ENCODE measurements at places on chromosomes 7 and 10.
A peak's percentile ranks its signal among the peaks of the same experiment; 100 is the strongest.

DNA sequence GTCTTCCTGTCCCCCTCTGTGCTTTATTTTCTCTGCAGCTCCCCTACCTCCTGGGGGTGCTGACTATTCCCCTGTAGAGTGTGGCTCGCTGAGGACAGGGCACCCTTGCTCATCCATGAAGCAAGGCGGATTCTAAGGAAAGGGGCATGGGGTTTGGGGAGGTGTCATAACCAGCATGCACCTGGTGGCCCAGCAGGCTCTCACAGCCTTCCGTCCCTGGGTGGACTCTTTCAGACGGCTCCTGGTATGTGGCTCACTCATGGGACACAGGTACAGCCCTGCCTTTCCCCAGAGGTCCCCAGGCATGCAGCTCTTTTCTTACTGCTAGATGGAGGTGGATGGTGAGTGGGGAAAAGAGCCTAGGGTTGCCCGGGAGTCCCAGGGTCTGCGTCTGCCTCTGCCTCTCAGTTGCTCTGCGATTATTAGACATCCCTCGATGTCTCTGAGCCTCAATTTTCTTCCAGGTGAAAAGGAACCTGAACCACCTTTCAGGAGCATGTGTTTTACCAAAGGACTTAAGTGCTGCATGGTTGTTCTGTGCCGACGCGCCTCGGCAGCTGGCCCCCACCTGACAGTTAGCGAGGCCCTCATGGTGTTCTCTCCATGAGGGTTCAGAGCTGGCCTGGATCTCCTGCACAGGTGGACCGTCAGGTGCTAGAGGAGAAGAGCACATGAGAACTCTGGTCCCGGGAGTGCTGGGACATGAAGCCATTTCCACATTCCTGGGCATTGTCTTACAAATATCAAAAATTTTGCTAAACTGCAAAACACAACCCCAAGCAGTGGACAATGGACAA is 172.5 kb upstream of the SHH start:
- no peak for DNase-seq

DNA sequence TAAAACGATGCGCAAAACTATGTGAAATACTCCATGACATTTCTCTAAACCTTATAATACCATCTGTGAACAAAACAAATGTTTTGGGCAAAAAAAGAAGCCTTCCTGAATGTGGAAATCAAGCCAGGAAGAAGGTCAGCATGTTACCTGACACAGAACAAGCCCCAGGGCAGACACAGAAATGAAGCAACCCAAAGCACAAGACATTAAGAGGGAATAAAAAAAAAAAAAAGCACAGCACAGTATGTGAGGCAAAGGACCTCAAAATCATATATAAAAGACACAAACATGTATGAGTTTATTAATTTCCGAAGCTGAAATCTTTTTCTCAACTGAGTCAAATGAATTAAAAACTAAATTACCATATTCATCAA is 161.8 kb downstream of the SKIDA1 start:
- no peak for DNase-seq

GRCh38 chr10:116385994-116386809 is 41.4 kb upstream of the PNLIPRP3 start:
- DNase-seq: peak; percentile 21

DNA sequence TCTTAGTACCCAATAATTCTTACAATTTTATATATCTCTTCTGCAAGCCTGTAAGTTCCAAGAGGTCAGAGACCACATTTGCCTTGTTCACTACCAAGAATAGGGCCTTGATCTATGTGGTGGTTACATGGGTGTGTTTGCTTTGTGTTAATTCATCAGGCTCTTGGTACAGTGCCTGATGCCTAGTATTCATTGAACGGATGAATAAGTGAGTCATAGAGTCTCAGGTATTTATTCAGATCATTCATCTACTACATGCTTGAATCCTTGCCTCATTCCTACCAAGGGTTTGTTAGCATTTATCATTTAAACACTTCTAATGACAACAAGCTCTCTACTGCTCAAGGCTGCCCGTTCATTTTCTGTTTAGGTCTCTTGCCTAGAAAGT is 11.3 kb upstream of the SGPL1 start:
- DNase-seq: no peak

- DNase-seq: no peak
Observed at GRCh38 chr7:107080099-107080505, 35.6 kb downstream of the PRKAR2B start.

DNA sequence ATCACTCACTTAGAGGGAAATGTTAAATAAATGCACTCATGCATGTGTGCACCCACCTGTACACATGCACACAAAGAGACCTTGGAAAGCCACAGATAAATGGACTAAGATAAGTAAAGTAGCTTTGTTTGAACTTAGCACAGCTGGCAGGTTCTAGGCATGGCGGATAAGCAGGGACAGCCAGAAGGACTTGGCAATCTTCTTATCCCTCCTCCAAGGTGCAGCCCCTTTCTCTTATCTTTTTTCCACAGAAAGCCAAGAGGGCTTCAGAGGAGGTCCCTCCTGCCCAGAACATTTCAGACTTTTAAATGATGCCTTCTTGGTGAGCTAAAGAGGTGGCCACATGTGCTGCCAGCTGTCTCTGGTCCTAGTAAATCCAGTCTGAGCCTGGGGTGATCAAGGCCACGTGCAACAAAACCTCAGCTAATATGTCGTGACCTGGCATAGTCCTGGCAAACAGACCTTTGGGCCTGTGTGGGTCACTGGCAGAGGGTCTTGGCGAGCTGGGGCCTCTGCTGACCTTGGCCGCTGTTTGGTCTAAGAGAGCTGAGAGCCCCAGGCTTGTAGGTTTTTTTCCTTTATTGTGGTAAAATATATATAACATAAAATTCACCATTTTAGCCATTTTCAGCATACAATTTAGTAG is 43.2 kb upstream of the SLC35B4 start:
- DNase-seq: no peak

GRCh38 chr10:110058212-110058611 is 50.4 kb downstream of the ADD3 start:
- no peak for DNase-seq

DNA sequence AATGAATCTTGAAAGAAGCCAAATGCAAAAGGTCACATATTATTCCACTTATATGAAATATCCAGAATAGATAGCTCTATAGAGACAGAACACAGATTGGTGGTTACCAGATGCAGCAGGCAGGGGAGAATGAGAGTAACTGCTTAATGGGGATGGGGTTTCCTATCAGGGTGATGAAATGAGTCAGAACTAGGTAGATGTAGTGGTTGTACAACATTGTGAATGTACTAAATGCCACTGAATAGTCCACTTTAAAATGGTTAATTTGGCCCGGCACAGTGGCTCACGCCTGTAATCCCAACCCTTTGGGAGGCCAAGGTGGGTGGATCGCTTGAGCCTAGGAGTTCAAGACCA is 9.4 kb upstream of the SLC25A28 start:
- no peak for DNase-seq
